ENCODE measurements at places on chromosomes 11 and 22.

- DNase-seq: no peak
These were observed 7.6 kb downstream of the OSBPL5 start for GRCh38 chr11:3157381-3158130.

GRCh38 chr11:27241311-27242122, 121.5 kb downstream of the CCDC34 start:
- no peak for DNase-seq

DNA sequence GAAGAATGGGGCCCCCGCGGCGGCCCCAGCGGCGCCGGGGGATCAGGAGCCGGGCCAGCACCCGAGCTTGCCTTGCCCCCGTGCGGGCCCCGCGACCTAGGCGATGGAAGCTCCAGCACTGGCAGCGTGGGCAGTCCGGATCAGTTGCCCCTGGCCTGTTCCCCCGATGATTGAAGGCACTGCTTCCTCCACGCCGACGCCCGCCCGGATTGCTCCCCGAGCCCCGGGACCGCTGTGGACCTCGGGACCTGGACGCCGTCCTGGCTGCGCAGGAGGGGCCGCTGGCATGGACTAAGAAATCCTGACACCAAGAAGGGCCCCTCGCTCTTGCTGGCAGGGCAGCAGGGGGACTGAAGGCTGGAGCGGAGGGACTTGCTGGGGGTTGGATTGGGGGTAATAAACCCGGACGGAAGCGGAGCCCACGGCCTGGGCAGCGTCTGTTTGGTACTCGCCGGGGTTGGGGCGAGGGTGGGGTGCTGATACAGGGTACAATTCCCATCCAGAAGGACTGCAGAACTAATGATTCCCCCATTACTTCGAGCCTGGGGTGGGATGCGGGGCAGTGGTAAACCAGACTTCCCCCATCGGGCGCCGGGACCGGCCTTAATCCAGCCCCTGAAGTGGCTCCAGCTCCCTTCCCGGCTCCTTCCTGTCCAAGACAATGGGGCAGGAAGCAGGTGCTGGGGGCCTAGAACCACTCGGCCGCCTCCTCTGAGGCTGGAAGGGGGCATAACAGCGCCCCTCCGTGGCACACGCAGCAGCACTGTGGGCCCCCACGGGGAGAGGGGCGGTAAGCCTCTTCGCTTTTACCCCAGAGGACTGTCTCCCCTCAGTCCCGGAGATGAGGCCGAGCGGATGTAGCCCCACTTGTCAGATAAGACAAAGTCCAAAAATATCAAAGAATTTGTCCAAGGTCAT, 1.0 kb downstream of the CCDC85B start:
- DNase-seq: no peak

DNA sequence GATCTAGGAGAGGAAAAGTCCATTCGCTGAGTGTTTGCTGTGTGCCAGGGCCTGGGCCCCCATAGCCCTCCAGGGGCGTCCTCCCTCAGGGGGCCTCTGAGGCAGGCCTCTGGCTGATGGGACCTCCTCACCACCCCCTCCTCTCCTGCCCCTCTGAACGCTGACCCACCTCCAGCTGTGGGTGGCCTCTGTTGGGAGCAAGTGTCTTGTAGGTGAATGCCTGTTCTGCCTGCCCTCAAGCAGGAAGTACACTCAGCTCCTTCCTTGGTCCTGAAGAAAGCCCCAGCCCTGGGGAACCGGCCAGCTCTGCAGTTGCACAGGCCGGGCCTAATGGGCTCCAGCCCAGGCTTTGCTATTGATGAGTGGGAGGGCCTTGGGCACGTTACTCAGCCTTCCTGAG, 3.5 kb downstream of the MYO7A start:
- no peak for DNase-seq

- DNase-seq: no peak
These were observed 17.0 kb upstream of the PDE3B start for GRCh38 chr11:14626650-14627049.

GRCh38 chr22:17057959-17058814, 26.6 kb upstream of the IL17RA start:
- DNase-seq: peak; percentile 19

GRCh38 chr22:20793748-20794649, 20.1 kb downstream of the SERPIND1 start:
- no peak for DNase-seq
